AG04450 (cell line): ENCODE measurements at places on chromosomes 16 and 17. TPM values are rescaled to one million over a fixed set of nuclear protein-coding genes. Genes with fewer than 3 reads are reported as not detected.

Gene COX6A2
- not detected in 2 replicates for polyA plus RNA-seq

Gene ZNF469
- 2.2 and 3.7 TPM in 2 replicates for polyA plus RNA-seq

Gene SCN4A
- 0.01 TPM in 2 replicates for polyA plus RNA-seq

- DNase-seq, result no peak
Measured at GRCh38 chr17:66675273-66675990, 159.5 kb upstream of the CACNG5 start.

GRCh38 chr17:49414271-49414621, 436 bp downstream of the PHB1 start:
- no peak for DNase-seq

DNA sequence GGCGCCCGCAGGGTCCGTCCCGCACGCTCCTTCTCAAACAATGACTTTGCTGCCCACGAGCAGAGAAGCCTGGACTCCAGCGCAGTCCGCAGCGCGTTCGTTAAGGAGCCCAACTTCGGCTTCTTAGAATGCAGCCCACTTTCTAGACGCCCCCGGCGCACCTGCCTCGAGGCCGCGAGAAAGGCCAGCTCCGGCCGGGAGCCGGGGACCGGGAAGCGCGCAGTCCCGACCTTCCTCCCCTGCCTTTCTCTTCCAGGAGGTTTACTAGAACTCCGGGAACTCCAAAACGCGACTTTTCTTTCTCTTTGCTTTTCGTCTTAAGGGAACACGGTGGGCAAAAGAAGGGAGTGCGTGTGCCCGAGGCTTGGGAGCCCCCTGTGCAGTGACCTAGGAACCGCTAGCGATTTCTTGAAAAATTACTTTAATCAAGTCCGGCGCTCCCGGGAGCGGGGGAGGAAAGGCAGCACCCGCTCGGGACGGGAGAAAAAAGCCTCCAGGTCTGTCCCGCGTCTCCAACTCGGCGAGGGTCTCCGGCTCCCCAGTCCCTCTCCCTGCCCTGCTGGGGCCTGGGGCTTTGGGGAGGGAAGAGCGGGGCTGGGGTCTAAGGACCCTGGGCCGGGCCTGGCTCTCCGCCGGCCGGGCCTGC, 2.6 kb downstream of the HNF1B start:
- no peak for DNase-seq

DNA sequence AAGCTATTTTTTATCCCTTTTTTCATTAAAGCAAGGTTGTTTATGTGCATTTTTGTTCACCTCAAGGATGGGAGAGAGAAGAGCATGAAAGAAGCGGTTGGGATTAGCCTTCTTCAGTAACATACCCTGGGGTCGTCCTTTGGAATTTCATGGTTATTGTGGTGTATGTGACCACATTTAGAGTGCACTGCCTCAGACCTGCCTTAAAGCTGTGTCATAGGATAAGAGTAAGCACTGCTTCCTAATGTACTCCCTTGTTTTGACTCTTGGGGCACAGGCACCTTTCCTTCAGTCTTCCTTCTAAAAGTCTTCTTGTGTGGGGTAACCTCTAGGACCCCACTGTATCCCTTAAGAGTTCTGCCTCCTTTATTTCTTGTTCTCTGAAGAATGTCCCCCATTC, 28.9 kb downstream of the TNRC6A start:
- DNase-seq, result no peak

- DNase-seq, result no peak
Measured at GRCh38 chr16:87420026-87421002, 28.2 kb downstream of the MAP1LC3B start.

GRCh38 chr17:32385121-32385520, 35.2 kb downstream of the ZNF207 start:
- no peak for DNase-seq

DNA sequence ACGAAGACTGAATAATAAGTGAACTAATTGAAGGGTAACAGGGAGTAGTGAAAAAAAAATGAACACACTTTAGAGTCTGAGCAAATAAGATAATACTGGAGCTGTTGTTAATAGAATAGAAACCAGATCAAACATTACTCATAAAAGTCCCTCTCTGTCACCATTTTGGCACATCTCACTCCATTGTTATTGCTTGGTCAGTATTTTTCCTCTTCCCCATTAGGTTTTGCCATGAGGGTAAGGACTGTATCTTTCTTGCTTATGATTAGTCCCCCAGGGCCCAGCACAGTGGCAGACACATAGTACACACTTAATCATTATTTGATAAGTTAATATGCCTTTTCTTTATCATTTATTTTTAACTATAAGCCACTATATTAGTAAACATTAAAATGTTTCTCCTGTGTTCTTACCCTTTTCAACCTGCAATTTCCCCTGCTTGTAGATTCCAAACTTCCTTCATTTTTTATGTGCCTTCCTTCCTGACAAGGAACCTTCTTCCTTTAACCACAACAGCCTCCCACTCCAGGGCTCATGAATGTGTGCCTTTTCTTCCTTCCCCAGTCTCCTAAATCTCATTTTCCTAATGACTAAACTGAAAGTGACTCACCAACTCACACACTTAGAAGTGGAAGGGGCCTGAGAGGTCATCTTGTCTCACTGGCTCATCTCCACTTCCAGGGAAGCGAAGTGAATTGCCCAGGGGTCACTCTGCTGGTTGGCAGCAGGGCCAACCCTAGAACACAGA, 88.2 kb upstream of the HAS3 start:
- DNase-seq, result no peak

- DNase-seq, result no peak
Measured at GRCh38 chr17:19570544-19571062, 36.9 kb downstream of the SLC47A1 start.

DNA sequence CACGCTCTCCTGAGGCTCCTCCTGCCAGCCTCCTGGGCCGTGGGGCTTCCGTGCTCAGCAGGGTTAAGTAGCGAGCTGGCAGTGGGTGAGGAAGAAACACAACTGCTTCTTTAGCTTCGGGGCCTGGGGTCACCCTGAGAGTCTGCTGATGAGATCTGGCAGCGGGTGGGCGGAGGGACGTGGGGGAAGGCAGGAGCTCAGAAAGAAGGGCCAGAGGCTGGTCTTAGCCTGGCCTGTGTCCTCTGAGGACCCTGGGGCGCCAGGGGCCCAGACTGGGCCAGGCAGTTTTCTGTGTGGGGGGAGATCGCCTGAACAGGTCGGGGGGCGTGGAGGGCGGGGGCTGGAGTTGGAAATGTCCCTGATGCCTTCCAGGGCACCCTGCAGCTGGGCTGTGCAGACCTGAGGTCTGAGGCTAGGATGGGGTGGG, 97.8 kb upstream of the GSE1 start:
- DNase-seq, result no peak
